ENCODE measurements at places on chromosomes 5 and 9. TPM values are rescaled to one million over a fixed set of nuclear protein-coding genes. Genes with fewer than 3 reads are reported as not detected.

DNA sequence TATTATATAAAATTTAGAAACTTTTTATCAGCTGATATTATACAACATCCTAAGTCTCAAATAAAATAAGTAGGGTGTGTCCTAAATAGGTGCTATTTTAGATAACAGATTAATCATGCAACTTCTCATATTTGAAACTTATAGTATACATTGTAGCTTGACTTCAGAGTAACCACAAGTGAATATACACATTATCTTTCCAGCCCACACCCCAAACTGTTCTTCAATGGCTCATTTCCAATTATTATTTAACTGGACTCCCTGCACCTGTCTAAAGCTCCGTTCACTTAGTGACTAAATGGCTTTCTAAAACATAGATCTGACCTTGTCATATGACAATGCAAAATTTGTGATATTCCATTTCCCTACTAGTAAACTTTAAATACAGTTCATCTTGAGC lies 490.9 kb upstream of the RGMB start:
- DNase-seq: no peak

GRCh38 chr5:23451156-23451555 lies 56.3 kb upstream of the PRDM9 start:
- no peak for DNase-seq

DNA sequence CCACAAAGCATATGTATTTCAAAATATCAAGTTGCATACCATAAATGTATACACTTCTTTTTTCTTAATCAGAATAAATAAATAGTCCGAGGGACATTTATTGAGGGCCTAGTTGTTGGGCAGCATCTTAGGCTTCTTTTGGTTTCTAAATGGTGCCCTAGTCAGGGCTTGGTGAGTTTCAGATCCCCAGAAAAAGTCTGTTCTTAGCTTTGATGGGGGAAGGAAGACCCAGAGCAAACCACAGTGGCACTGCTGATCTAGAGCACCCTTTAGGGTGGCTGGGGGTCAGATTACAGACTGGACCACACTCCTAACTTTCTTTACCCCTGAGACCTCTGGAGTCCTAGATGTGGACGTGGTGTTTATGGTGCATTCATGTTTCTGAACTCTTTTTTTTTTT lies 97.8 kb downstream of the C9orf152 start:
- DNase-seq: no peak

DNA sequence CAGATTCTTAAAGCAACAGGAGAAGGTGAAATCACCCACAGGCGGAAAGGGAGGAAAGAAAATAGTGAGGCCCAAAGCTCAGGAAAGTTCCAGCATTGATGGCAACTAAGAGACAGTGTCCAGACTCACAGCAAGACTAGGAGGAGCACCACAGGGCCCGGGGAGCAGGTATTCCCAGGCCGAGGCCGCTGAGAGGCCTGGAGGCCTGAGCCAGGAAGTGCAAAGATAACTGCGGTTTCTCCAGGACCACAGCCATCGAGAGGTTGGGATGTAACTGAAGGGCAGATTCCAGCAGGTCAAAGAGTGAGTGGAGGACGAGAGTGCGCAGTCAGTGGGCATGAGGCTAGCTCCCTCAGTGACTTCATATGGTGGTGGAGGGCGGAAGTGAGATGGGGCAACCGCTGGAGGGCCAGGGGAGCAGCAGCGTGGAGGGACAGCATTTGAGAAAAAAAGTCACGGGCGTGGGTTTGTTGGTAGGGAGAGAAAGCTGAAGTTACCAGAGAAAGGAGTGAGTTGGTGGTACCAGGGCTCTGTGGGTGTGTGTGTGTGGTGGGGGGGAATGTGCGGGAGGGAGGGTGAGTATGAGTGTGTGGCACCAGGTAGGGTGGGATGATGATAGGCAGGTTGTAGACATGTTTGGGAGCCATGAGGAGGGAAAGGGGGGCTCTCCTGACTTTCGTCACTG lies 89.7 kb downstream of the PSD2 start:
- no peak for DNase-seq

Gene CTNND2
- total RNA-seq: 6.0 TPM

- no peak for DNase-seq
Measured at GRCh38 chr5:6544561-6544935, 88.3 kb downstream of the NSUN2 start.

- no peak for DNase-seq
Measured at GRCh38 chr5:52041842-52042241, 658.6 kb downstream of the ISL1 start.

- DNase-seq: no peak
Measured at GRCh38 chr9:83029531-83030137, 33.3 kb downstream of the RASEF start.

DNA sequence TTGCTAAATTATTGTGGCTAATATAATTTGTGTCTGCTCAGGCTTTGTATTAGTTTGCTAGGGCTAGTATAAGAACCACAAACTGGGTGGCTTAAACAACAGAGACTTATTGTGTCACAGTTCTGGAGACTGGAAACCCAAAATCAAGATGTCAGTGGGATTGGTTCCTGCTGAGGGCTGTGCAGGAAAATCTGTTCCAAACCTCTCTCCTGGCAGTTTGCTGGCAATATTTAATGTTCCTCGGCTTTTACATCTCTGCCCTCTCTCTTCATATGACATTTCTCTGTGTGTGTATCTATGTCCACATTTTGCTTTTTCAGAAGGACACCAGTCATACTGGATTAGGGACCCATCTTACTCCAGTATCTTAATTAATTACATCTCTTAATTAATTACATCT lies 498.8 kb upstream of the CD180 start:
- DNase-seq: no peak
